HuH-7.5 (cell line): ENCODE measurements at places on chromosomes 16 and 17.
A peak's percentile ranks its signal among the peaks of the same experiment; 100 is the strongest.

- DNase-seq, result no peak
These were observed 29.7 kb downstream of the MRC2 start for GRCh38 chr17:62657145-62657665.

- no peak for DNase-seq
These were observed 59.2 kb downstream of the BMERB1 start for GRCh38 chr16:15493466-15494180.

DNA sequence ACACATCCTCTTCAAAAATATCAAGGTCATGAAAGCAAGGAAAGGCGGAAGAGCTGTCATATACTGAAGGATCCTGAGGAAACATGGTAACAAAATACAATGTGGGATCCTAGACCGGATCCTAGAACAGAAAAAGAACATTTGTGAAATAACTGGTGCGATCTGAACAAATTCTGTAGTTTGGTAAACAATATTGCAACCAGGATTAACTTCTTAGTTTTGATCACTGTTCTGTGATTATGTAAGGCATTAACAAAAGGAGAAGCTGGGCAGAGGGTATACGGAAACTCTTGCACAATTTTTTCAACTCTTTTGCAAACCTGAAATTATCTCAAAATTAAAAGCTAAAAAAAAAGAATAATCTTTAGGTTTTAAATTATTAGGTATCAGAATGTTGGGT, 109.7 kb downstream of the TRIM37 start:
- no peak for DNase-seq

GRCh38 chr16:20851601-20852000, 45.3 kb downstream of the REXO5 start:
- DNase-seq, result peak; percentile 13

DNA sequence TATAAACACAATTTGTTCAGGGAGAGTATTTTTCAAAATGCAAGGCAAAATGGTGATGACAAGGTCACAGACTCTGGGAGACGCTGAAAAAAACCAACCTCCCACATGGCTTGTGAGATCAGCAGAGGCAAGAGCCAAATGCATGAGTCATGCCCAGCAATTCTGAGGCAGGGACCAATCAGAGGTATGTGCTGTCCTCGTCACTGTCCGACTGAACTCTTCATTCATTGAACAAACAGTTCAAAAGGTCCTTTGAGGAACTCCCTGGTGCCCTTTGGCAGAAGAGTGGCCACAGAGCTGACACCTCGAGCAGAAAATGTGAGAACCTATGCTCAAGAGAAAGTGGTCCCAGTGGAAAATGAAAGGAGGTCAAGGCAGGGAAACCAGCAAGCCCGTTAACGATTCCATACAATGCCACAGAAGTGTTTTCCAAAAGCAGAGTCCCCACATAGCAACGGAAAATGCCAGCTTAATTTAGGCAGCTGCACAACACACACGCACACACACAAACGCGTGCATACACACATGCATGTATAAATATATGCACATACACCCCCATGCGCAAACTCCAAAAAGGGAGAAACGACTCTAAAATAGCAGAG, 50.9 kb downstream of the CDH11 start:
- no peak for DNase-seq

DNA sequence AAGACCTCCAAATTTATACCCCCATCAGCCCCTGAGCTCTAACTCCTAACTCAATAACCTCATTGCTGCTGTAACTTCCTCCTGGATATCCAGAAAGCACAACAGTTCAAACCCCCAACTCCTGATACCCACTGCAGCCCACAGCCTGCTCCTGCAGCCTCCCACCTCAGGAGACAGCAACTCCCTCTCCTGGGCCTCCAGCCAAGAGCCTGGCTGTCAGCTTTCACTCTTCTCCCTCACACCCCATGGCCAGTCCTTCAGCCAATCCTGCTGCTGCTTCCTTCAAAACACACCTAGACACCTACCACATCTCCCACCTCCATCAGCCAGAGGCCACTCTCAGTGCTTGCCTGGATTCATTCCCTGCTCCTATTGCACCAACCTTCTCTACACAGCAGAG, 5.4 kb downstream of the GINS2 start:
- no peak for DNase-seq

GRCh38 chr17:32575852-32576251, 89.1 kb downstream of the CDK5R1 start:
- DNase-seq, result no peak

DNA sequence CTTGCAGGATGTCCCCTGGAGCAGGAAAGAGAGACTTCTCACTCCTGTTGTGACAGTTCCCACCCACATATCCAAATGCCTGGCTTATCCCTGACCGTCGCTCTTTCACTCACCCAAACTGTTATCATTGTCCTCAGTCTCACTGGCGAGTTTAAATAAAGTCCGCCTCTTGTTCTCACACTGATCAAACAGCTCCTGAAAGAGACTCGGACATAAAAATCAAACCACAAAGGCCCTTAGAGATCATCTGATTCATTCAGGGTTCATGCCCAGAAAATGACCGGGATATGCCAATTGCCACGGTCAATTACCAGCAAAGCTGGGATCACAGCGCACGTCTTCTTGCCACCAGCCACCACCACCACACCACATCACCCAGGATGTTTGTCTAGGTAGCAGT, 19.9 kb downstream of the GGA3 start:
- no peak for DNase-seq
